Stimulated activated CD4-positive, alpha-beta T cell treated with anti-CD3 and anti-CD28 coated beads, Interleukin-2, amount 100 ng/mL, for 24 hours (primary cell): ENCODE measurements at places on chromosomes 4 and X.

DNA sequence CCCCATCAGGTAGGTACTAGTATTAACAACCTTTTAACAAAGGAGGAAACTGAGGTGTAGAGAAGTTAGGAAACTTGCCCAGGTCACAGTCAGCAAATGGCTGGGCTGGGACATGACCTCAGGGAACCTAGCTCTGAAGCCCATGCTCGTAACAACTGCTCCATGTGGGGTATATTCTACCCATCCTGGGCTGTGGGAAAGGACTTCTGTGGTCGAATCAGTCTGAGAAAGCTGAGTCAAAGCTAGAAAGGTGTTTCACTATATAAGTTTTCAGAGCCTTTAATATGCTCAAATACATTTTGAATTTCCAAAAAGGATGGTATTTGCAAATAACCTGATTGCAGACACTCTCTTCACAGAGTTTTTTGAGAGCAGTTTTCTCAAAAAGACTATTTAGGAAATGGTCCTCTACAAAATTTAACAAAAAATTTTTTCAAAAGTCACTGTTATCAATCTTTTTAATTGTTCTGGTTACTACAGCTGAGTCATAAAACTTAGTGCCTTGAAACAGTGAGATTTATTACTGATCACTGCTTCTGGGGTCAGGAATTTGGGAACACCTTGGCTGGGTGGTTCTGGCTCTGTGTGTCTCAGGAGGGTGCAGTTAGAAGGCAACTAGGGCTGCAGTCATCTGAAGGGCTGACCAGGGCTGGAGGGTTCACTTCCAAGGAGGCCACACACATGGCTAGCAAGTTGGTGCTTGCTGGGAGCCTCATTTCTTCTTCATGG, 53.6 kb downstream of the NSG1 start:
- no peak for DNase-seq

DNA sequence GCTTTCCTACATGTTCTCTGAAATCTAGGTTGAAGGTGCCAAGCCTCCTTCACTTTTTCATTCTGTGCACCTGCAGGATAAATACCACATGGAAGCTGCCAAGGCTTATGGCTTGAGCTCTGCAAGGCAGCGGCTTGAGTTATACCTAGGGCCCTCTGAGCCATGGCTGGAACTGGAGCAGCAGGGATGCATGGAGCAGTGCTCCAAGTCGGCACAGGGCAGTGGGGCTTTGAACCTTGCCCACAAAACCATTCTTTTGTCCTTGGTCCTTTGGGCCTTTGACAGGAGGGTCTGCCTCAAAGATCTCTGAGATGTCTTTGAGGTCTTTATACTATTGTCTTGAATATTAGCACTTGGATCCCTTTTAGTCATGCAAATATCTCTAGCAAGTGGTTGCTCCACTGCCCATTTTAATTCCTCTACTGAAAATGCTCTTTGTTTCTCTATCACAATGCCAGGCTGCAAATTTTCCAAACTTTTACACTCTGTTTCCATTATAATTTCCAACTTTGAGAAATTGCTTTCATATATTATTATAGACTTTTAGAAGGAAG, 536.2 kb upstream of the KLHL4 start:
- no peak for DNase-seq

DNA sequence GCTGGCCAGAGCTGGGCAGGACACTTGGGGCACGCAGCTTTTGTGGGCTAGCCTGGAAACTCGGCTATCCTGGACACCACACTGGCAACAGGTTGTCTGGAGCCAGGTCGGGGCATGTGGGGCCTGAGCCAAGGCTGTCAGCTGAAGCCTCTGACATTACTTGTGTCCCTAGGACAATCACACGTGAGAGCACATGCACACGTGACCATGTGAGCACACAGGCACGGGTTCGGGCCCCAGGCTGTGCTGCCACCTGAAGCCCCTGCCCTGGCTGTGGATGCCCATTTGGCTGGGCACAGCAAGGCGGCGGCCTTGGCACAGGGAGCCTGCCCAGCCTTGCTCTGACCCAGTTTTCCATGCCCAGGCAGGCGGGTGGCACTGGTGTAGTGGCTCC, 8.7 kb upstream of the FGFR3 start:
- DNase-seq = no peak

DNA sequence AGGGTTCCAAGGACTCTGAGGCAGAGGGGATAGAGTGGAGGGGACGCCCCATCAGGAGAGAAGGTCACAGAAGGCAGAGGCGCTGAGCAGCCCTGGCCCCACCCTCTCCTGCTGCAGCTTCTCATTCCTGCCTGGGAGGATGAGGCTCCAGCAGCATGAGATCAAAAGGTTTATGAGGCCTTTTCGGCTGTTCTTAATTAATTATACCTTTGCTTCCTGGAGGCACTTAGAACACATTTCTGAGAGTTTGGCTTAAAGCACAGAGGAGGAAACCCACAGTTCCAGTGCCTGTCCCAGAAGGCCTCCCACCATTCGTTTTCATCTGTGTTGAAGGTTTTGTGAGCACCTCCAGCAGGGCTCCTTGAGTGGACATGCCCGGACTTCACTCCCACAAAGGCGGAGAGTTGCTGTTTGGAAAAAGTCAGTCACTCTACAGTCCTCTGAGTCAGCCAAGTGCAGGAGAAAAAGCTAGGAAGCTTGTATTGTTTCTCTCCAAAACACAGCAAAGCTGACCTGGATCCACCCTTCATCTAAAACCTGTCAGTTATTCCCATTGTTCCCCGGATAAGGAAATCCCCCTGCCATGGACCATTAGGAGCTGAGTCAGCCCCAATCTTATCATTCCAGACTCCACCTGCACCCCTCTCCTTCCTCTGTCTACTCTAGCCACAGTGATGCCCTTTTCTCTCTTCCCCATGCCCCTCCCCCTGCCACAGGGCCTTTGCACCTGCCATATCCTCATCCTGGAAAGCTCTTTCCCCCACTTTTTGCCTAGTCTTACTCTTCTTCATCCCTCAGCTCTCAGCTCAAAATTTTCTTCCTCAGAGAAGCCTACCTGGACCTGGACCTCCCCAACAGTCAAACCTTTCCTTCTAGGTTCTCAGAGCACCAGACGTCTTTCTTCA, 276.8 kb downstream of the FBXW7 start:
- no peak for DNase-seq

- no peak for DNase-seq
These were observed 11.5 kb downstream of the CPLX1 start for GRCh38 chr4:814312-814850.

- DNase-seq = no peak
These were observed 130.3 kb downstream of the SCFD2 start for GRCh38 chr4:53235547-53235946.

DNA sequence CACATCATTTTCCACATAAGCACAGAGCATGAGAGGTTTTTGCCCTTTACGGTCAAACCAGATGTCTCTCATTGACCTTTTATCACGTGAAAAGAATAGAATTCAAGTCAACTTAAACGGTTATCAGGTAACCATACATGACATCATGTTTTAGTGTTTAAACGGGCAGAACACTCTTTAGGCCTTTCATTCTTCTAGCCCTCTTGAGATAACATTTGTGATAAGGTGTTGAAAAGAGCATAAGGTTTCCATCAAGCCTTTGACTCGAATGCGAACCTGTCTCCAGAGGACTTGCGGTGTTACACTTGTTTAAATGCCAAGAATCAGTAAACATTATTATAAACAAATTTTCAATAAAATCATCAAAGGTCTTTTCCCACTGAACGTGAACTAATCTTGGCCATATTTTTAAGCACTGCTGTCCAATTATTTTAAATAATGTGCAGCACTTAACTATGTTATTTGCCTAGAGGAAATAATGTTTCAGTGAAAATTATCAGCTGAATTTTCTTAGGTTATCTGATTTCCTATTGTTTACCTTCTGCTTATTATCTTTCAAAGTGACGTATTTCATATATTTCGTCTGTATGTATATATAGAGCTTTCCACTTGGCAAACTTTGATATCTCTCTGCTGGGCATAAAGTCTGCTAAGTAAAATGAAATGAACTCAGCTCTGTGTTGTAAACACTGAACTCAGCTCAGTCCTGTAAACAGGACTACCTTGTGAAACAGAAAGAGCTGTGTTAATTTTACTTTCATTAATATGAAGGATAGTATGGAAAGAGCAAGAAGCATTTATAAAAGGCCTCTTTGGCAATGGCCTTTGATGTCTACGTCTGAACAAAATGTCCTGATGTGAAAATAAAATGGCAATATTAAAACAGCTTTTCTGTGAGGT, 33.3 kb downstream of the TENM3 start:
- DNase-seq = no peak

DNA sequence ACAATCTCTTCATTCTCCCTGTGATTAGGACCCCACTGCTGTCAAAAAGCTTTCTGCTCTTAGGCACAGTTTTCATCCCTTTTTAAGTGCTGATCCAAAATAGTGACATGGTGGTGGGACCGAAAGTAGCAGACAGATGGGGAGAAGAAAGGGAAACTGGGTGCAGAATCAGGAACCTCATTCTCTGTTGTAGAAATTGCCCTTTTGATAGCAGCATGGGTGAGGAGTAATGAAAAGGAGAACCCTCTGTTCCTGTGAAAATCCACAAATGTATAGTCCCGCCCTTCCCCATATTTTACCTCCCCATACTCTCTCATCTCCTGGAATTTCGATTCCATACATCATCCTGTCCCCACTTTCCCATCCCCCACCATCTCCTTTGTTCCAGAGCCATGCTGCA, 126.5 kb downstream of the STIM2 start:
- DNase-seq = no peak

GRCh38 chr4:139557556-139558110, 1.6 kb upstream of the SETD7 start:
- DNase-seq = peak; percentile 22

DNA sequence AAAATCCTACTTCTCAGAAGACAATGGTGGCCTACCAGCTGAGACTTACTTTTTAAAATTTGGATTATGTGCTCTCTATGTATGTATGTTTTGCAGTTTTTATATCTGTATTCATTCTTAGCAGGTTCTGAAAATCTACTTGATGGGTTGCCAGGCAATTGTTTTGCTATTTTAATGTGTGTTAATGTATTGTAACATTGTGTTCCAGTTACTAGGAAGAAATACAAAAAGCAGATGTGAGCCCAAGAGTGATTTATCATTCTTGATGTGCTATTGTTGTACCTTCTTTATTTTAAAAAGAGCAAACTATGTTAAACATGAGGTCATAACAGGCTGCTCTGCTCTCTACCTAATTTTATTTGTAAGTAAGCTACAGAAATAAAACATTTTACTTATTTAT, 81.9 kb downstream of the REPS2 start:
- no peak for DNase-seq

GRCh38 chr4:37928426-37929416, 31.5 kb upstream of the PTTG2 start:
- DNase-seq = no peak

DNA sequence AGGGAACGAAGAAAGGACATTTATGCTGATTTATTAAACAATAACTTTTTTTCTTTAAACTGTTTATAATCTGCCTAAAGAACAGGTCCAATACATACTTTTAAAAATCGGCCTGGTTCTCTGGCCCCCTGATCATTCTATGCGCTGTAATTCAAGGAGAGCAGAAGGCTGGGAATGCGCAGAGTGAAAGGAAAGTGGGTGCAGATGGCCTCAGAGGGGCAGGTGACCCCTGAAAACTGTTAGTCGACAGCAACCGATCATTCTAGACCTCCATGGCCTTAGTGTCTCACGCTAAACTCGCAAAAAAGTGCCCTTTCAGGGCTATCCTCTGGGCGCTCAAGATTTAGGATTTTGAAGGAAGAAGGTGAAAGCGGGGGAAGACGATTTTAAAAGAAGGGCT, 2.2 kb downstream of the PDE5A start:
- no peak for DNase-seq

DNA sequence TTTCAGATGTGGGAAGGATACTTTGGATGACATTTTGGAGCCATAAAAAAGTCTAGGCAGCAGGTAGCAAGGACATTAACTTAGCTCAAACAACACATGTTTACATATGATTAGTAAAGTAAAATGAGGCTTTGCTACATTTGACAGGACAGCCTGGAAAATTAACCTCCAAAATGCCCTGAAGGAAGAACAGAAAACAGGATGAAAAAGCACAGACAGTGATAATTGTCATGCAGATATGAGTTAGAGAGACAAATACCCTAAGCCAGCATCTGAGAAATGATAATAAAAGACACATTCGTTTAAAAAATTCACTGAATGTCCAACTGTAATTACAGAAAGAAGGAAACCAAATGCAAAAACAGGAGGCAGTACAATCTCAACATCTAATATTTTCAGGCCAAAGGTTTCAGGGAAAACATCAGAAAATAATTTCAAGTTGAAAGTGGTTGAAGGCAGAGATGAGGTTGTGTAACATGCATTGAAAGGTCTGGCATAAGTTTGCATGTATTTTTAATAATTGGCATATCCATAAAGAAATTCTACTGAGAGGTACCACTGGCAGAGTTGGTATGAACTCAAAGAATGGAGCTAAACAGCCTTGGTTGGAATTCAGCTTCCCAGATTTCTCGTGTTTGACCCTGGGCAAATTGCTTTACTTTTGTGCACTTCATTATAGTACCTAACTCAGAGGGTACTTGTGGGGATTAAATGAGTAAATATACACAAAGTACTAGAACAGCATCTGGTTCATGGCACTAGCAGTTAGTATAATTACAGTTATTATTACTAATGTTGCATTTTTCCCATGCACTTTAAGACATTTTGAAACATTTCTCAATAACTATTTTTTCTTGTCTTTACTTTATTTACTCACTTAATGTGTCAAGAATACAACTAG, 54.4 kb upstream of the MAP9 start:
- no peak for DNase-seq

- DNase-seq = no peak
These were observed 224.6 kb downstream of the BCOR start for GRCh38 chrX:39873117-39873516.

DNA sequence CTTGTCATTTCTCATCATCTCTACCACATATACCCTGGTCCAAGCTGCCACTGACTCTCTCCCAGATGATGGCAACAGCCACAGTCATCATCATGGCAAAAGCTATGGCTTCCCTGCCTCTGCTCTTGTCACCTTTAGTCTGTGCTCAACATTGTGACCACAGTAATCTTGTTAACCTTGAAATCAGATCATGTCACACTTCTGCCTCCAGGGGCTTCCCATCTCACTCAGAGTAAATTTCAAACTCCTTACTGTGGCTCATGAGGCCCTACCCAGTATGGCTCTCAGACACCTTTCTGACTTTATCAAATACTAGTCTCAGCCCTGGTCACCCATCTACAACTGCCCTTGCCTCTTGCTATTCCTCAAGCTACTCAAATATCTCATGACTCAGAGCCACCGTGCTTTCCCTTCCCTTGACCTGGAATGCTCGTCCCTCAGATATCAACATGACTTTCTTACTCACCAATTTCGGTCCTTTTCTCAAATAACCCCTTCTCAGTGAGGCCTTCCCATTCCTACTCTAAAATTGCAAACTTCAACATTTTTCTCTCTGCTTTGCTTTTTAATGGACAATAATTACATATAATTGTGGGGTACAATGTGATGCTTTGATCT, 41.1 kb upstream of the STIM2 start:
- DNase-seq = no peak
